Activated T-helper 1 cell treated with Interleukin-2 at 50 U/mL for 16 hours (primary cell): ENCODE measurements at places on chromosomes 1 and 21.

GRCh38 chr1:199020904-199021303, 382.1 kb downstream of the PTPRC start:
- no peak for DNase-seq

GRCh38 chr1:89310505-89310904, 37.8 kb upstream of the GBP5 start:
- no peak for DNase-seq

GRCh38 chr1:8033322-8033721, 7.2 kb upstream of the ERRFI1 start:
- DNase-seq: no peak

GRCh38 chr1:23114424-23115079, 54.1 kb downstream of the LUZP1 start:
- no peak for DNase-seq

- DNase-seq: no peak
These were observed 33.0 kb downstream of the APP start for GRCh38 chr21:26137379-26138060.

DNA sequence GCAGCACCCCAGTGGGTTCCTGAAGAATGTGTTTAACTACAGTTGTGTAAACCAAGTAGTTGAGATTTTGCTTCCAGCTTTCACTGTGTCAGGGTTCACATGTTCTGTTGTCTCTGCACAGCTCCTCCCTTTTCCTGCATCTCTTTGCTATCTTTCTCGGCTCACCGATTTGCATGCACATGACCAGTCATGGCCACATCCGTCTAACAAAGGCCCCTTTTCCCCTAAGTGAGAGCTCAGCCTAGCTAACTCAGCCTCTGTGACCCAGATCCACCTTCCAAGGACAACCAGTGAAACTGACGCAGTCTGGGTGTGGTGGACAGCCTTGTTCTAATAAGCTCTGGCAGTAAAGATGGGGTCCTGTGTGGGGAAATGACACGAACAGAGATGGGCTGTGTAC, 101.1 kb downstream of the ZP4 start:
- no peak for DNase-seq

- no peak for DNase-seq
These were observed 41.5 kb downstream of the TAS1R2 start for GRCh38 chr1:18817795-18818435.

DNA sequence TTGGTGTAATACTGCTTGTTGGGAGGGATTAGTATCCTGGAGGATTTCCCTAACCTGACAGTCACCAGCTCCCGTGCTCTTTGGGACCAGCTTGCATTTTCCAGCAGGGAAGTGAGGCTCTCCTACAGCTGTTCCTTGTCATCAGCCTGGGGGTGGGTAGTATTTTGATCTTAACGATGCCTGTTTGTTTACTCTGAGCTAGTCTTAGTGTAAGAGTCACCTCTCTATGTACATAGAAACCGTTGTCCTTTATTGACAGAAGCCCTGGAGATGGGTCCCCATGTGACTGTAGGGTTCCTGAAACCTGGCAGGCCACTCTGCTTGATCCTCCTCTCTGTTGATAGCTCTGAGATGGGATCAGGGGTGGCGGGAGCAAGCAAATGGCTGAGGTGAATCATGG, 58.0 kb downstream of the ACP6 start:
- DNase-seq: no peak

DNA sequence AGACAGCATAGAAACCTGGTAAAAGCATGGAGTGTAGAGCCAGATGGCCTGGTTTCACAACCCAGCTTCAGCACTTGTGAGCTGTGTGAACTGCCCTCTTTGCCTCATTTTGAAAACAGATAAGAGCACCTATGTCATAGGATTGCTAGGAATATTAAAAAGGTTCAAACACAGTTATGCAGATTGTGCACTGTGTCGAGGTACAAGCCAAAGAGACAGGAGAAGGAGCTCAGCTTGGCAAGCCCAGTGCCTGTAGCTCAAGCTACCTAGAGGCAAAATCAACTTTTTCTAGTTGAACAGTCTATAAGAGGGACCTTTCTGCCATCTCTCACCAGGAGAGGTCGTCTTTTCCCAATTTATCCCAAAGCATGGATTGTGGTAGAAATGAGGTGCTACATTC, 5.0 kb downstream of the CHODL start:
- DNase-seq: no peak

- no peak for DNase-seq
These were observed 682.4 kb downstream of the LTN1 start for GRCh38 chr21:28310171-28310685.

DNA sequence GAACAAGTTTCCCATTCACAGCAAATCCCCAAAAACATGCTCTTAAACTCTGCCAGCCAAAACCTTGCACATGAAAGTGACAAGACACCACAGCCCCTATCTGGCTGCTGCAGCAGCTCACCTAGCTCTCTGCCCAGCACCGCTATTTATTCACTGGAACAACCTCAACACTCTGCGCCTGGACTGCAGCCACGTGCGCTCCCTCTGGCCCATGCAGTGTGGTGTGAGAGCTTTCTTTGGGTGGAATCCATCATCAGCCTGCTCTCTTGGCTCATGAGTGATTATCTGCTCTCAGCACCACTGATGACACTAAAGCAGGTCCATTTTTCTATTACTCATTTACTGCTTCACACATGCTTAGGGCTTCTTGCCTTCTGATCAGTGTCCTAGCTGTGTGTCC, 11.4 kb downstream of the KCNJ6 start:
- DNase-seq: no peak

- no peak for DNase-seq
These were observed 266.2 kb downstream of the FOXD2 start for GRCh38 chr1:47703981-47704596.

- no peak for DNase-seq
These were observed 118.7 kb upstream of the PPM1J start for GRCh38 chr1:112833806-112834205.

DNA sequence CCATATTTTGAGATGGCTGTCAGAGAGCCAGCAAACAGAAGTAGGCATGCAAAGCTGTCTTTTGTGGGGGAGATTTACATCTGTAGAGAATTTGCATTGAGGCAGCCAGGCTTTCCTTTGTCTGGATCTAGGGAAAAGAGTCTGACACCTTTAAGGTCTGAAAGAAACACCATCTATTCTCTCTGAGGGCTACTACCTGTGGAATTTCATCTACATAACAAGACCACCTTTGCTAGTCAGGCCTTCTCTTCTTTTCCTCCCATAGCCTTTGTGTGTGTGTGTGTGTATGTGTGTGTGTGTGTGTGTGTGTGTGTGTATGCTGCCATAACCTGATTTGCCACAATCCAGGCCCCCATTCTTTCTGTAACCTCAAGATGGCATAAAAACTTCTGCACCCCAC, 28.4 kb upstream of the DMRTB1 start:
- no peak for DNase-seq

DNA sequence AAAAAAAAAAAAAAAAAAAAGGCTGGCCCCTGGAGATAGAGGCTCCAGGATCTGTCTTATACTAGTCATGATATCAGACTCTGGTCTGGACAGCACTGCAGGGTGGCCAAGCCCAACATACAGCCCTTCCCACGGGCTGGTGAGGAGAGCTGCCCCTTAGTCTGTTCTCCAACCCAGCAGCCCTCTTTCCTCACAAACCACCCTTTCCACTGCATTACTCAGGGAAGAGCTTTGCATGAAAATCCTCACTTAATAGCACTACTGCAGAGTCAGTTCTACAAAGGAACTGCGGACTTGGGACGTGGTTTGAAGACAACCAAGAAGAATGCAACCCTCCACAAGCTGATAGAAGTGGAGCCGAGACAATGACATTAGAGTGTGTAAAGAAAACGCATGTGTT, 5.7 kb downstream of the BCAR3 start:
- no peak for DNase-seq

DNA sequence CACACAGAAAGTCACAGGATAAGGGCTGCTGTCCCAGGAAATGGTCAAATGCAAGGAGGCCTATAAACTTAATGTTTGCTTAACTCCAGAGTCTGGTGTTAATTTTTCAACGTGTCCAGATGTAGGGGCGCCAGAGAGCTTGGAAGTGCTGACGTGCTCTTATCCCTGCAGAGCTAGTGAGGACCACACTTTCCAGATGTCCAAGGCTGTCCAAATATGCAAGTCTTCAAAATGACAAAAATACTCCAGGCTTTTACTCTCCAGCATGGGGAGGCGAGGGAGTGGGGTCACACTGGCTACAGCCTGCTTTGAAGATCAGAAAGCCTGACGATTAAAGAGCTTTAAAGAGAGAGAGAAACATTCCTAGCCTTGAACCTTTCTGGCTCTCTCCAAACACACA, 57.6 kb downstream of the ABCA4 start:
- DNase-seq: no peak

GRCh38 chr1:93346421-93346993, 800 bp downstream of the DR1 start:
- DNase-seq: peak; percentile 21

DNA sequence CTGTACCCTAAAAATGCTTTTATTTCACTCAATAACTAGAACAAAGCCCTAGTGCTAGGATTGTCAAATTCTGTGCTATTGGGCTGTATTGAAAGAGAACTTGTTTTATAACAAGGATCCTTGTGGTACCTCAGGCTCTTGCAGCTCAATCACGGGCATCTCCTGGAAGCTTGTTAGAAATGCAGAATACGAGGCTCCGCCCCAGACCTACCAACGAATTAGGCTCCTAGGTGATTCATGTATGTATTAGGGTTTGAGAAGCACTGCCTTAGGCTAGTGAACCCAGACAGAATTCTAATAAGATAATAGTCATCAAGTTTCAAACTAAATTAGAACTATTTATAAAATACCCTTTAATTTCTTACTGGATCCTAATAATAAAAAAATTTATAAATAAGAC, 45.6 kb downstream of the ZZZ3 start:
- no peak for DNase-seq

GRCh38 chr1:96880626-96881025, 159.0 kb downstream of the PTBP2 start:
- no peak for DNase-seq

GRCh38 chr1:35925741-35926140, 5.2 kb upstream of the AGO3 start:
- DNase-seq: no peak

GRCh38 chr1:193703655-193704054, 517.2 kb upstream of the B3GALT2 start:
- no peak for DNase-seq

DNA sequence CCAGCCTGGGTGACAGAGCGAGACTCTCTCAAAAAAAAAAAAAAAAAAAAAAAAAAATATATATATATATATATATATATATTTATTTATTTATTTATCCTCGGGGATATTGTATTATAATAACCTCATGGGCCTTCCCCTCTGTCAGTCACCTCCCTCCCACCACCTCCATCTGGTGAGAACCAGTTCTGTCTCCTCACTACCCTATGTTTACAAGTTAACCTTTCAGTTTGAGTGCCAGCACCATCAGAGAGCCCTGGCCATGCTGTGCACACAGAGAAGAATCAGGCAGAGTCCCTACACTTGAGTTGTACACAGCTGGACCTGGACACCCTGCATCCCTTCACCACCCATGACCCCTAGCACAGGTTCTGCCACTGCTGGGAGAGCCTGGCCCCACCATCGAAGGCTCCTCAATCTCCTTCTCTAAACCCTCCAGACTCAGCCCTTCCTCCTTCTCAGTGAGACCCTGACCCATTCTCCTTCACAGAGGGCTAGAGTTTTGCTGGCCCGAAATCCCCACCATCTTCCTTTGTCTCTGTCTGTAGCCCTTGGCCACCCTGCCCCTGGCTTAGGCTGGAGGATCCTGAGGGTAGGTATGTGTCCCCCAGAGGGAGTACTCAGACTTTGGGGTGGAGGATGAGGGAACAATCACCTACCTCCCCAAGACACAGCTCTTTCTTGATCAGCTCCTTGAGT, 1.2 kb downstream of the S100A5 start:
- no peak for DNase-seq
